HepG2 (cell line): ENCODE measurements at places on chromosomes 7 and 10. TPM values are rescaled to one million over a fixed set of nuclear protein-coding genes. Genes with fewer than 3 reads are reported as not detected.

The CALML3 gene
- total RNA-seq: not detected in 2 replicates

The IL6 gene
- total RNA-seq: not detected in 2 replicates

The TACR2 gene
- not detected in 2 replicates for total RNA-seq

The STEAP1B gene
- total RNA-seq: not detected in 2 replicates

The MMRN2 gene
- total RNA-seq: 0.04 TPM in 1 of 2 replicates, not detected in the other

The PKD2L1 gene
- 0.07 and 0.31 TPM in 2 replicates for total RNA-seq

The LRRC18 gene
- not detected in 2 replicates for total RNA-seq
